ENCODE measurements at places on chromosomes 2 and 18.

- no peak for DNase-seq
Observed at GRCh38 chr2:176364273-176364977, 95.2 kb downstream of the MTX2 start.

DNA sequence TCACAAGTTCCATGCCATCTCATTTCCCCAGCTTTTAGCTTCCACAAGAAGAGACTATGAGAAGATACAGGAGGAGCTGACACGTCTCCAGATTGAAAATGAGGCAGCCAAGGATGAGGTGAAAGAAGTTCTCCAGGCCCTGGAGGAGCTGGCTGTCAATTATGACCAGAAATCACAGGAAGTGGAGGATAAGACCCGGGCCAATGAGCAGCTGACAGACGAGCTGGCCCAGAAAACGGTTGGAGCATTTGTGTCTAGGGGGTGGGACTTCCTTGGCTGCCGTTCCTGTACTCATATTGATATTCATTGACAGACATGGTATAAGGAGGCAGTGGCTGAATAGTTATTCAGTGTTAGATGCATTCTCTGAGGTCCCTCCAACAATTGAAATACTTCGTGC, 57.2 kb upstream of the LYPD6B start:
- peak; percentile 36 for DNase-seq

GRCh38 chr2:226800941-226801784, 1.5 kb upstream of the IRS1 start:
- DNase-seq: peak; percentile 48

DNA sequence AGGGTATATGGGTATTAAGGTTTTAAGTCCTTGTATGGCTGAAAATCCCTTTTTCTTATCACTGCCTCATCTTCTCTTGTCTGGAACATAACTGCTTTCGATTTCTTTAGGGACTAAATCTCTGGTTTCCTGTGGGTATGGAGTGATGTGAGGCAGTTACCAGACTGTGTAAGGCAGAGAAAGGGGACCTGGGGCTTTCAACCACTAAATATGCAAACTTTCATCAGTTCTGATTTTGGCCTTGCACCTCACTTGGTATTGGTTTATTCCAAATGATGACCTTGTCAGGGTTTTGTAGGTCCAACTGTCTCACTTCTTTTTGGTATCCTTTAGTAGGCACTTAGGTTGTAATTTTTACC, 9.3 kb downstream of the MAP4K4 start:
- DNase-seq: no peak

GRCh38 chr2:133504566-133505505, 63.4 kb downstream of the NCKAP5 start:
- no peak for DNase-seq

GRCh38 chr2:119117891-119118882, 40.4 kb downstream of the C1QL2 start:
- DNase-seq: no peak

GRCh38 chr18:79360933-79361332, 34.8 kb upstream of the NFATC1 start:
- DNase-seq: no peak

GRCh38 chr18:64699081-64699480, 550.2 kb upstream of the LINC00305 start:
- DNase-seq: no peak

DNA sequence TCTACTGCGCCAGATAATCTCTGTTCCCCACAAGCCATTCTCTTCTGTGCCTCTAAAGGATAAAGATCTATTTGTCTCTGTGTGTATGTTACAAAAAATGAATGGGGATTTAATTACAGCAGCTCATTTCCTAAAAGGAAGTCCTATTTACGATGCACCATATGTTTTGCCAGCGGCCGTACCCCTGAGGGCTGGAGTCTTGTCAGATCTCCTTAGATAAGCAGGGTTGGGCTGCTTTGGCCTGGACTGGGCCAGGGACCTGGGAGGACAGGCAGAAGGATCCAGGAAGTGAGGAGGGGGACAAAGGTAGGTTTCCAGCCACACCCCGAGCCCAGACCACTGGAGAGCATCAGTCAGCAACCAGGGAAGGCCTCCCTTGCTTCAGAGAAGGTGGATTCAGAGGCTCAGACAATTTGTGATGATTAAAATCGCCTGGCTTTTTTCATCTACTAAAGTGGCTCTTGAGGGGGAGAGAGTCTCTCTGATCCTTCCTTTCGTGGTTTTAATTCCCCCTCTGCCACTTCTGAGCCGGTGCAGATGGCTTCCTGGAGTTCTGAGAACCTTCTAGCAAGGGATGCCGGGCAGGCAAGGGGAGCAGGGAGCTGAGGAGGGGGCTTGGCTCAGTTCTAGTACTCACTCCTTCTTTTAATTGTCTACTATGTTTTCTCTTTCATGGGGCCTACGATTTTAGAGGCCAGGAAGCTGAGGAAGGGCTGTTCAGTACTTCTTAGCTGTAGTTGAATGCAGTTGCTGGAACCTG, 42.1 kb downstream of the MYCN start:
- peak; percentile 89 for DNase-seq

DNA sequence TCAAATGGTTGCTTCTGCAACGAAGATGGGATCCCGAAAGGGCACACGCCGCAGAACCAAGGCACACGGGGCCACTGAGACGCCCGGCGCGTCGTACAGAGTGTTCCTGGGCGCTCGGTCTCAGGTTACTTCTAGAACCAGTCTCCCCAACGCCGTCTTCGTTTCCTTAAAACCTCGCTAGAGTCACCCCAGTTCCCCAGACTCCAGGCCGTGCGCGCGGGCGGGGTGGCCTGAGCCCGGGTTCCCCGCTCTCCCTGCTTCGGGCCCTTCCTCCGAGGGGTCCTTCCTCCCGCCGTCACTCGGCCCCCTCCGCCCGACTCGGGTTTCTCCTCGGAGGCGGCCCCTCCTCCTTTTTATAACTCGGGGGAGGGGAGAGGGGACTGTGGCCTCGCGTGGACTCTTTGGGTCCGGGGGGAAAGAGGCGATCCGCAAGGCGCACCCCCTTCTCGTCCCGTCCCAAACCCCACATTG, 774 bp upstream of the FZD7 start:
- peak; percentile 72 for DNase-seq

DNA sequence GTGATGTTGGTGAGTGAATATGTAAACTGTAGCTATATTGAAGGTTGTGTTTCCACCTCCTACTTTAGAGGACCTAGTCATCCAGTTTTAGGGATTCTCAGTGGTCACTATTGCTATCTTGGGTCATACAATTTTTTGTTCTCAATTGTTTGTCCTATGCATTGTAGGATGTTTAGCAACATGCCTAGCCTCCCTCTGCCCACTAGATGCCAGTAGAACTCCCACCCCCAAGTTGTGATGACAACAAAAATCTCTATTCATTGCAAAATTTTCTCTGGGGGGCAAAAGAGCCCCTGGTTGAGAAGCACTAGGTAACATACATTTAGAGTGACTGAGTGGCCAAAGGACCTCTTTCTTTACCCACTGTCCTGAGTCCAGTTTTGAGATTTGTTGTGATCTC, 87.3 kb downstream of the LRRTM4 start:
- DNase-seq: no peak

DNA sequence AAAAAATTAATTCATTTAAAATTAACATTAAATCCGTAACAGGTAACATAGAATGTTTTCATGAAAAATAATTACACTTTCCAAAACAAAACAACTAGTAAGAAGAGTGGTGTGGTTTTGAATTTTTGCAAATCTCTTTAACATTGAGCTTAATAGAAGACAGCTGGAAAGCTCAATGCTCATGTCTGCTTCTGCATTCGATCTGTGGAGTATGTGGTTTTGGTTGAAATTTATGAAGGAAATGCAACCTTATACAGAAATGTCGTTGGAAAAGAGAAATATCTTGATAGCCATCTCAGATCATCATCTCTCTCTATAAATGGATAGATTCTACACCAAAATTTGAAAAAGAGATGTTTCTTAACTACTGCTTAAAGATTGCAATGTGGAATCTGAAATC, 17.3 kb upstream of the FHL2 start:
- no peak for DNase-seq

DNA sequence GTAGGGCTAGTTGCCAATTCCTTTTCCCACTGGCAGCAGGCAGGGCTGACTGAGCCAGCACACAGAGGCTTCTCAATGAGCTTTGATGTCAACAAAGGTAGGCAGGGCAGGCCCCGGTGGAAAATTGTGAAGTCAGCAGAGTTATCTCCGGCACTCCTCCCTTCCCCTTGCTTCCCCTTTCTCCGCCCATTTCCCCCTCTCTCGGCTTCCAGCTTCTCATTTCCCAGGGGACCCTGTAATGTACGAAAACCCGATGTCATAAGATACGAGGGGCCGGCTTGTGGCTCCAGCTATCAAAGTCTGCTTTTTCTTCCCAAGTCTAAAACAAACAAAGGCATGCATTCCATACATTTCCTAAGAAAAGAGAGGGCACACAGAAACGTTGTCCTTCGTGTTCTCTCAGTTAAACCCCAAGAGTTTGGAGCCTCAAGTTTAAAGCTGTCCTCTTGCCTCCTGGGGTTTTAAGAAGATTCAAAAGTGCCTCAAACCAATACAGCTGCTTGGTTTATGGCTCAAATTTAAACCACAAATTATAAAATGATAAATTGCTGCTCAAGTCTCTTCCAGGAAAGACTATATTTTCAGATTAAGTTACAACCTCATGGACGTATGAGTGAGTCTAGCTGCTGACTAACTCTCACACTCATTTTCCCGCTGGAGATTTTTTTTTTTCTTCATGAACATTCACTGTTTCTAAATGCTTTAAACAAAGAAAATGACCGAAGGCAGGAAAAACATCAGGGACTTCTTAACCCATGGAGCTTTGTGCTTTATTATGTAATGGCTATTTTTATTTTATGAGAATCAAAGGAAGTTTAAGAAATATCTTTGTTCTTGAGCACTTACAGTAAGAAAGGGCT, 27.2 kb upstream of the EML4 start:
- DNase-seq: peak; percentile 43

- DNase-seq: peak; percentile 97
Observed at GRCh38 chr2:13114391-13114790, 397.7 kb downstream of the TRIB2 start.

GRCh38 chr2:129827311-129828090, 152.0 kb upstream of the RAB6C start:
- peak; percentile 63 for DNase-seq

DNA sequence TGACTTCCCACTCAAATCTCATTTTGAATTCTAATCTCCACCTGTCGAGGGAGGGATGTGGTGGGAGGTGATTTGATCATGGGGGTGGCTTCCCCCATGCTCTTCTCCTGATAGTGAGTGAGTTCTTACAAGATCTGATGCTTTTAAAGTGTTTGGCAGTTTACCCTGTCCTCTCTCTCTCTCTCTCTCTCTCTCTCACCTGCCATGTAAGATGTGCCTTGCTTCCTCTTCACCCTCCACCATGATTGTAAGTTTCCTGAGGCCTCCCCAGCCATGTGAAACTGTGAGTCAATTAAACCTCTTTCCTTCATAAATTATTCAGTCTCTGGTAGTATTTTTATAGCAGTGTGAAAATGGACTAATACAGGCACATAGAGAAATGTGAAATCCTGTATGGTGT, 7.0 kb upstream of the LDAH start:
- no peak for DNase-seq

GRCh38 chr2:177291701-177292100, 27.2 kb upstream of the NFE2L2 start:
- no peak for DNase-seq

DNA sequence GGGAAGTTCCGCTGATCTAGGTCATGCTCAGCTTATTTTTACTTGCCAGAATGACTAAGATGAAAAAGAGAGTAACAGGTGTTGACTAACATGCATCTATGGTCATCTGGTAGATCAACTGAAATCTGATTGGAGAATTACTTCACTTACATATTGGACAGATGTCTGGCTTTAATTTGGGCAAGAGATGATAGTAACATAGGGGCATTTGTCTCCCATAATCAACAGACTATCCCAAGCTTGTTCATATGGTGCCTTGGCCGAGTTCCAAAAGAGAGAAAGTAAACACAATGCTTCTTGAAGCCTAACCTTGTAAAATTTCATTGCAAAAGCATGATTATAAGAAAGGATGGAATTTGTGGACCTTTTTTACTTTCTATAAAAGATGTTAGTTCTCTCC, 503.7 kb downstream of the ADCYAP1 start:
- peak; percentile 96 for DNase-seq

DNA sequence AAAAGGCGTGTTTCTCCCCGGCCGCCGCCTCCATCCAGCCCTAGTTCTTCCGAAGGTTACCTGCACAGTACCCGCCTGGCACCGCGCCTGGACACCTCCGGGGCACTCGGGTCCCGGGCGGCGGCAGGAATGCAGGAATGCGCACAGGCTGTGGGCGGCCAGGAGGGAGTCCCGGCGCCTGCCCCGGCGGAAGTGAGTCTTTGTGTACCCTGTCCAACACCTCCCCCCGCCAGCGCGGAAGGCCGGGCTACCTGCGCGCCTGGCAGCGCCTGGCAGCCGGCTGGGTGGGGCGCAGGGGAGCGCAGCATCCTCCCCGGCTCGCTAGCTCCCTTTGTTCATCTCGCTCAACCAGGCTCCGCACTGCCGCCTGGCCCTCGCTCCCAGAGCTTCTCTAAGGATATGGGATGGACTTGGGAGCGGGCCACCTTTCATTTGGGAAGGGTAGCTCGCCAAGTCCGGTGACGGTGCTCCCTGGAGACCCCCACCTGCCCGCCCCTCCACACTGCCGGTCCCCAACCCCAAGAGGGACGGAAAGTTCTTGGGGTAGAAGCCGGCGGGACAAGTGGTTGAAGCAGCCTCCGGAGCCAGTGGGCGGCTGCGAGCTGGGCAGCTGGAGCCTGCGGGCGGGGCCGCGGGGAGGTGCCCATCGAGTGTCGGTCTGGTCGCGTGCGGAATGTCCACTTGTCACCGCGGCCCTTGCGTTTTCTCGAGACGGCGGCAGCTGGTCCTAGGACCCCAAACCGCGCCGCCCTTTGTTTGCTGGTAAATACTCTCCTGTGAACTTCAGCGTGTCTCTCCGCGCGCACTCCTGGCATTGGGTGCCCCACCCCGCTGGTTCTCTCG, 1.2 kb upstream of the ST6GAL2 start:
- peak; percentile 24 for DNase-seq

DNA sequence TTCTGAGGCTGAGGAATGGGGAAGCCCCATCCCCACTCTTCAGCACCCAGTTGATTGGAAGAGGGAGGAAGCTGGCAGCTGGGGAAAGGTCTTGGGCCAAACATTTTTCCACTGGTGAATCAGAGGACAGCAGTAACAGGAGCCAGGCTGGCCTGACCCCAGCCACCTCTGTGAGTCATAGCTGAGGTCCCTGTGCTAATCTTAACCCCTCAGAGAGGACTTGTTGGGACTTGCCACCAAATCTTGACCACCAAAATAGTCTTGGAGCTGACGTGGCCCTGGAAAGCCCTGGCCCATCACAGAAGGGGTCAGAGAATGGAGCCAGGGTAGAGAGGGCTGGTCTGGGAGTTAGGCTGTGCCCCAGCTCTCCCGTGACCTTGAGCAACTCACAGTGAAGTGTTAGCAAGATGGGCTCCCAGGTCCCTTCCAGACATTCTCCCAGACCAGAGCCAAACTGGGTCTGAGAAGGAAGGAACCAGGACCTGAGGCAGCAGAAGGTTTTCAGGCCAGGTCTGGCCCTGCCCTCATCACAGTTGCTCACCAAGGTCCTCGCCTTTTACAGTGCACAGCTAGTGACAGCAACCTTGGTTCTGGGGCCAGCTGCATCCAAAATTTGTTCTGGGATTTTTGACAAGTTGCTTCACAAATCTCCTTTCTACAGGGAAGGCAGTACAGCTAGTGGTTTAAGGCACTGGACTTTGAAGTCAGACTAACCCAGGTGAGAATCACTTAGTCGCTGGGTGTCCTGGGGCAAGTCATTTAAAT, 266.6 kb downstream of the CYP26B1 start:
- DNase-seq: no peak

- no peak for DNase-seq
Observed at GRCh38 chr2:68428746-68429145, 38.3 kb downstream of the FBXO48 start.

GRCh38 chr2:186535861-186536260, 49.8 kb downstream of the ZC3H15 start:
- peak; percentile 85 for DNase-seq
